ENCODE measurements at places on chromosomes 16 and 17. TPM values are rescaled to one million over a fixed set of nuclear protein-coding genes. Genes with fewer than 3 reads are reported as not detected.
A peak's percentile ranks its signal among the peaks of the same experiment; 100 is the strongest.

TEX19 gene
- total RNA-seq = not detected

UTS2R gene
- not detected for total RNA-seq

KRTAP4-16 gene
- total RNA-seq = not detected

NT5C3B gene
- 64.7 TPM for total RNA-seq

MFSD6L gene
- not detected for total RNA-seq

ICAM2 gene
- total RNA-seq = 282 TPM

KRT27 gene
- total RNA-seq = not detected

GRCh38 chr17:1422885-1423284 lies 22.9 kb upstream of the YWHAE start:
- peak; percentile 97 for DNase-seq

DNA sequence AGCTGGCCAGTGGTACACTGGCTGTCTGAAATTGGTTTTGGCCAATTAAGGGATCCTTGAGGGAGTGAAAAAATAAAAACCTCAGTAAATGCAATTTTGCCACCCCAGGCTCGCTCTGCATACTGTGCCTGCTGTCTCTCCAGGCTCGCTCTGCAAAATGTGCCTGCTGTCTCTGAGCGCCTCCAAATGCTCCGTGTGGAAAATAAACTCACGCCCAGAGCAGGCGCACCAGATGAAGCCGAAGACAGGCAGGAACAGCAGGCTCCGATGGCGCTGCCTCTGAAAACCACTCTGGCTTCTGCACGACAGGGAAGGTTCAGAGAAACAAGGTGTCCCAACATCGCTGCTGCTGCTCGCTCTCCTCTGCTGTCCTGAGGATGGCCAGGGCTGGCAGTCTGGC lies 29.1 kb downstream of the SNN start:
- no peak for DNase-seq

DNA sequence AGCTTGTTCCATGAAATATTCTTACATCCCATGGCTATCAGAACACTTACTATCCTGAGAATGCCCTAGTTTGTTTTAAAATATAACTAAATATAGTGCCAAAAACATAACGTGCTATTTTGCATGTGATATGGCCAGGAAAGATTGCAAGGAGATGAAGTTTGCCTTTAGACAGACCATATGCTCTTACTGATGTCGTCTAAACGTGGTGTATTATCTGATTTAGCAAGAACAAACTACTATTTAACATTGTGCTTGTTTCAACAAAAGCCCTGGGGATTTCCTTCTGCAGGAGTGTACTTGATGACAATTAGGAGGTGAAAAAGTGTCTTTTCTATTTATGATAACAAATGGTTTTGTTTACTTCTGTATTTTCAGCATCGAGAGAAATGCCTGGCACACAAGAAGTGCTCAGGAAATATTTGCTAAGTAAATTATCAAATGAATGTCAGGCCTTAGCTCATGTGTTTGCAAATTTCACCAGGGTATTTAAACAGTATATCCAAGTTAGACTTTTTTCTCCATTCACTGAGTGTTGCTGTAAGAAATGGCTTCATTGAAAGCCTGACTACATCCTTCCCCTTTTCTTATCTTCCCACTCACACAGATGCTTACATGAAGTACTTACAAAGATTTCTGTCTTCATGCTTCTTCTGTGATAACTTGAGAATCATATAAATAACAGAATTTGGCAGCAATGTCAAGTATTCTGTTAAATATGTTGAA lies 1033.6 kb downstream of the CDH8 start:
- no peak for DNase-seq

GRCh38 chr16:75322740-75323139 lies 71.3 kb upstream of the BCAR1 start:
- DNase-seq = no peak

- no peak for DNase-seq
Observed at GRCh38 chr17:179066-179432, 2.4 kb downstream of the DOC2B start.

DNA sequence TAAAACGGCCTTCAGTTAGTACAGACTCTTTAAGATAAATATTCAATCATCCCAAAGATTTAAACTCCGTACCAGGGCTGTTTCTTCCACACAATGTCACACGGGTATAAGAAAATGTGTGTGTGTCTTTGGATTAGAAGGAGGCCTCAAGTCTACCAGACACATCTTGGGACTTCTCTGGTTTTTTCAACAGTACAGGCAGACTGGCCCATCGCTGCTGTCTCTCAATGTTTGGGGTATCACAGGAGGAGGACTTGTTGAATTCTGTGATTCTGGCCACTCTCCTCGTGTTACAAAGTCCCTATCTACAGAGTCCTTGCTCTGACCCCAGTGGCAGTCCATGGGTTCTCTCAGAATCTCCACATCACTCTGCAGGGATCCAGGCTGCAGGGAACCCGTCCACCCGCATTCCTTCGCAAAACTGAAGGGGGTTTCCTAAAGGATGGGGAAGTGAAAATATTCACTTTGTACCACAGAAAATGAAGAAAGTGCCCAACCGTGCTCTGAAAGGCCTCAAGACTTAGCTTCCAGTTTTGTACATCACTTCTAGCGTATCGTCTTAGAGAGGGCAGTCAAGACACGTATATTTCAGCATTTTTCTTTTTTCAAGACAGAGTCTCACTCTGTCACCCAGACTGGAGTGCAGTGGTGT lies 373.2 kb downstream of the NPIPA8 start:
- DNase-seq = no peak

- DNase-seq = peak; percentile 96
Observed at GRCh38 chr17:59754552-59754951, 47.1 kb downstream of the VMP1 start.

DNA sequence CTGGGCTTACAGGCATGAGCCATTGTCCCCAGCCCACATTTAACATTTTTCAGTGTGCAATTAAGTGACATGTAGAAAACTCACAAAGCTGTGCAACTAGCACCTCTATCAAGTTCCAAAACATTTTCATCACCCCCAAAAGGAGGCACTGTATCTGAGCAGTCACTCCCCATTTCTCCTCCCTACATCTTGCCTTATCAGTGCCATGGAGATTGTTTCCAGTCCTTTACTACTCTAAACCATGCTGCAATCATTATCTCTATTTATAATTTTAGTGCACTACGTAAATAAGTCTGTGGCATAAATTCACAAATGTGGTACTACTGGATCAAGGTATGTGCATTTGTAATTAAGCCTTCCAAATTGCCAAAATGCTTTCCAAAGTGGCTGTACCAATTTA lies 7.6 kb downstream of the MRPS23 start:
- no peak for DNase-seq

GRCh38 chr16:88730632-88731607 lies 24.6 kb downstream of the CTU2 start:
- no peak for DNase-seq

GRCh38 chr17:57612202-57613071 lies 132.7 kb downstream of the CCDC182 start:
- peak; percentile 83 for DNase-seq

DNA sequence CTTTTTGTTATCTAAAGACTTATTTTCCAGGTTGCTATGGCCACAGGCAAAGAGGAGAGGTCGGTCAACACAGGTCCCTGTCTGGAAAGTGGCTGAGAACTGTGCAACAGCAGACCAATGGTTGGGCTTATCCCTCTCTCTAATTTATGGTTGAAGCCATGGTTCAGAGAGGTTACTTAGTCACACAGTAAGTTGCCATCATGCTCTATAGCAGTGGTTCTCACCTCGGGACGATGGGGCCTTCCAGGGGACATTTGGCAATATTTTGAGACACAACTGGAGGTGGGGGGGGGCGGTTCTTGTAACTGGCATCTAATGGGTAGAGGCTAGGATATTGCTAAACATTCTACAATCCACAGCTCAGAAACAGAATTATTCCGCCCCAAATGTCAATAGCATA lies 842 bp upstream of the LDAF1 start:
- no peak for DNase-seq

- no peak for DNase-seq
Observed at GRCh38 chr17:41737680-41738023, 3.2 kb upstream of the HAP1 start.

GRCh38 chr17:64611369-64611768 lies 50.7 kb downstream of the SMURF2 start:
- peak; percentile 17 for DNase-seq

DNA sequence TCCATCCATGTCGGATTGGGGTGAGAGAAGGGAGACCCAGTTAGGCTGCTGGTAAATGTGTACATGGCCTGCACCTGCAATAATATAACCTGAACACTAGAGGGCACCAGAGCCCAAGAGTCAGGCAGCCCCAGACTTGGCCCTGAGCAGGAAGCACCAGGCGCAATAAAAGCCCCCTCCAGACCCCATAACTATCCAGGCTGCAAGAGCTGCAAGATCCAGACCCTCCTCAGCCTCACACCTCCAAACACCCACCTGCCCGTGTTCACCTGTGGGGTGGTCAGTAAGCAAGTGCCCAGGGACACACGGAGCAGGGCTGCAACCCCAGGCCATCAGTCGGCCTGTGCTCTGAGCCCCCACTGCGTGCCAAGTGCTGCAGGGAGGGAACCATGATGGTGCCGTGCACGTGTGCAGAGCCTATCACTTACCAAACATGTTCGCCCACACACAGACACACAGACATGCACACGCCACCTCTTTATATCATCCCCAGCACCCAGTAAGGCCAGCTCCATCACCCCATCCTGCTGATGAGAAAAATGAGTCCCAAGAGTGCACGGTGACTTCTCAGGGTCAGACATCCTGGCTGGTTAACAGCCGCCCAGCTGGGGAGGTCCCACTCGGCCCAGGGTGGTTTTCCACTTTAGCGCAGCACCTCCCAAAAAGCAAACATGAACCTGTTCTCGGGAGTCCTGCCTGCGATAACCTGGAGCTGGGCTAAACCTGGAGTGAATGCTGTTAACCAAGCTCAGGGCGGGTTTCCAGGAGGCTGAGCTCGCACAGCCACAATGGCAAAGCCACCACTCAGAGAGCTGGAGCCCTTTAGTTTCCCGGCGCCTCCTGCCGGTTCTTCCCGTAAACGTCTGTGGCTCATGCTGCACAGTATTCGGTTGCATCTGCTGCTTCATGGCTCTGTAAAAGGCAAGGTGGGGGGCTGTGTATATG lies 439.8 kb downstream of the SOX9 start:
- peak; percentile 58 for DNase-seq

- DNase-seq = no peak
Observed at GRCh38 chr16:65375651-65376050, 253.8 kb upstream of the CDH11 start.

GRCh38 chr17:66514227-66514806 lies 211.9 kb downstream of the PRKCA start:
- no peak for DNase-seq
